ENCODE measurements at places on chromosomes 13 and 19. TPM values are rescaled to one million over a fixed set of nuclear protein-coding genes. Genes with fewer than 3 reads are reported as not detected.

- DNase-seq = no peak
Observed at GRCh38 chr13:24459234-24459633, 53.3 kb downstream of the PARP4 start.

DNA sequence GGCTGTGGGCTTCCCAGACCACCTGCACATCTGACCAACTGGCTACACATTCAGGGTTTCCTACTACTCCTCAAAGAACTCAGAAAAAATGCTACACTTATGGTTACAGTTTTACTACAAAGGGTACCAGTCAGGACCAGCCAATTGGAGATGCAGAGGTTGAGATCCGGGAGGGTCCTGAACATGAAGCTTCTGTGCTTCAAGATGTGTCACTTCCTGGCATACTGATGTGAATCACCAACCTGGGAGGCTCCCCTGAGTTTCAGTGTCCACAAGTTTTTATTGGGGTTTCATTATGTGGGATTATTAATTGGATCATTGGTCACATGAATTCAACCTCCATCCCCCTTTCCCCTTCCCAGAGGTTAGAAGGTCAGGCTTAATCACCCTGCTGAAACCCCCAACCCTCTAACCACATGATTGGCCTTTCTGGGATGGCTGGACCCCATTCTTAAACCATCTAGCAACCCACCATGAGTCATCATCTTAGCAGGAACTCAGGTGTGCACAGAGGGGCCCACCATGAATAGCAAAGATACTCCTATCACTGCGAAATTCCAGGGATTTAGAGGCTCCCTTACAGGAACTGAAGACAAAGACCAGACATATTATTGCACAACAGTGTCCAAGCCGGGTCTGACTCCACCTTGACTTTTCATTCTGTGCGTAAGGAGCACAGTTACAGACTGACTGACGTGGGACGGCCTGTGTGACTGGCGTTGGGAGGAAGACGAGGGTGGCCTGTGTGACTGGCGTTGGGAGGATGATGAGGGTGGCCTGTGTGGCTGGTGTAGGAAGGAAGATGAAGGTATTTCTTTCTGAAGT, 90.7 kb downstream of the ATP8A2 start:
- no peak for DNase-seq

DNA sequence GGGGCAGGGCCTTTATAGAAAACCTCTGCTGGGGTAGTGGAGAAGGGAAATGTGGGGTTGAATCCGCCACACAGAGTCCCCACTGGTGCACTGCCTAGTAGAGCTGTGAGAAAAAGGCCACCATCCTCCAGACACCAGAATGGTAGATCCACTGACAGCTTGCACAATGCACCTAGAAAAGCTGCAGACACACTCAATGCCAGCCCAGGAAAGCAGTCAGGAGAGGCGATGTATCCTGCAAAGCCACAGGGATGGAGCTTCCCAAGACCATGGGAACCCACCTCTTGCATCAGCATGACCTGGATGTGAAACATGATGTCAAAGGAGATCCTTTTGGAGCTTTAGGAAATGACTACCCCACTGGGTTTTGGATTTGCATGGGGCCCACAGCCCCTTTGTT, 958.0 kb upstream of the MIR17HG start:
- DNase-seq = no peak

Gene NLRP12
- 2.9 TPM for total RNA-seq

GRCh38 chr19:4744451-4745174, 21.0 kb upstream of the DPP9 start:
- no peak for DNase-seq

- no peak for DNase-seq
Observed at GRCh38 chr19:2888731-2889224, 11.9 kb upstream of the ZNF57 start.

GRCh38 chr19:35549174-35549788, 3.9 kb downstream of the TMEM147 start:
- no peak for DNase-seq

DNA sequence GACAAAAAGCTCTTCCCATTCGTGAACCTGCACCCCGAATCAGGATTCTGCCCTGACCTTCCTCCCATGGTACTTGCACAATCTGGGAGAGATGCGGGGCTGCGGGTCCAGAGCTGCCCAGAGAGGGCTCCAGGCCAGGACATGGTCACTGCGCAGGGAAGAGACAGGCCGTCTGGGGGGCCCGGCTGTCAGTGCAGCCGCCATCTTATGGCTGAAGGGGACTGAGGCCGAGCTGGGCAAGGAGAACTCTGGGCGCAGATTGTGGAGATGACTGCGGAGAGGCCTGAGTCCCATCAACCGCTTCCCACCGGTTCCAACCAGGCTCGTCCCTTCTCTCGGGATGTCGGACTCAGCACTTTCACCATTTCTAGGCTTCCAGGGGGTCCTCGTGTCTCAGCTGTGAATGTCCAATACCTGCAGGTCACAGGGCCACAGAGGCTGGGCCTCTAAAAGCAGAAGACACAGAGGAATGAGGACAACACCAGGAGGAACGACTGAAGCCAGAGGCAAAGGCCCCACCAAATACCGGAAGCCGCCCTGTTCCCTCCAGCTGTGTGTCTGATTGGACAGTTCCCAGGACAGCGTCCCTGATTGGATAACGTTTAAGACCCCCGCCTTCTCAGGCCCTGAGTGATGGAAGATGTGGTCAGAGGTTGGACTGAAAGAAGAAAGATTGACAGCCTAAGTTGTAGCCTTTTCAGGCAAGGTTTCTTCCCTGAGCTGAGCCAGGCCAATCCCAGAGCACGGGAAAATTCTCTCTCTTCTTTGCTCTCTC, 117.1 kb upstream of the ZNF91 start:
- no peak for DNase-seq

DNA sequence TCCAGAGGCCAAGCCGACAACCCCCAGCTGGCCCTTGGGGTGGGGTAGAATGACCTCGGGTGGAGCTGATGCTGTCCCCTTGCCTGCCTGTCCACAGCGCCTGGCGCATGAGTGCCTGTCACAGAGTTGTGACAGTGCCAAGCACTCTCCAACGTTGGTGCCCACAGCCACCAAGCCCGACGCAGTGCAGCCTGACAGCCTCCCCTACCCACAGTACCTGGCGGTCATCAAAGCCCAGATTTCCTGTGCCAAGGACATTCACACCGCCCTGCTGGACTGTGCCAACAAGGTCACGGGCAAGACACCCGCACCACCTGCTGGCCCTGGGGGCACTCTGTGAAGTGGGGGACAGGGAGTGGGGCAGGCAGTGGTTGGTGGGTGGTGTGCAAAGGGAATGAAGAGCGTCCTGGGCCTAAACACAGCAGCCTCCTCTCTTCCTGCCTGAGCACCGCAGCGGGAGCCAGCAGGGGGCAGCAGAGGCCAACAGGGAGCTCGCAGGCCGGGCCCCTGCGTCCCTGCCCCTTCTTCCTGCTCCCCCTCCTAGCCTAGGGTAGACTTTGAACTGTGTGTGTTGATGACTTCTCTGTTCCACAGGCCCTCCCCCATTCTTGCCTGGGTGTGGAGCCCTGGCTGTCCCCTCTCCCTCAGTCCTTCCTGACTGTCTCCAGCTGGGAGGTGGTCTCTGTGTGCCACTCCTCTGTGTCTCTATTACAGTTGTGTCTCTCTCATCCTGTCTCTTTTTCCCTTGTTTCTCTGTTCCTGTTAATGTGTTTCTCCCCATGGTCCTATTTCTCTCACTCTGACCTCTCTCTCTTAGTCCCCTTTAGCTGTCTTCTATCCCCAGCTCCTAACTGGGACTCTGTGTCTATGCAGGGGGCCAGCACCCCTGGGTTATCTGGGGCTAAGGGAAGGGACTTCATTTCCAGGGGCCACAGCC, 6.5 kb downstream of the MED29 start:
- peak; percentile 88 for DNase-seq

DNA sequence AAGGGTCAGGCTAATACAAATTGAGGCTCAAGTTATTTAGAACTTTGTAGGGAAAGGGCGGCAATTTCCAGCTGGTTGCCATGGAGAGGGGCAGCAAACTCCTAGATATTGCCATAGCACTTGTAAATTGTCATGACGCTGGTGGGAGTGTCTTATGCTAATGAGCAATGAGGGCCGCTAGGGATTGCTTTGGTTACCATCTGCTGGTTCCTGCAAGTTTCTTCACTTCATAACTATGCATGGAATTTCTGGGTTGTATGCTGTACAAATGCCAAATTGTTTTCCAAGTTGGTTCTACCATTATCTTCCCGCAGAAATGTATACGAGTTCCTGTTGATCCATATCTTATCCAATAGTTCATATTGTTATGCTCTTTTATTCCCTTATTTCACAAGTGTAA, 1339.4 kb downstream of the EFNB2 start:
- DNase-seq = no peak

Gene KLK11
- not detected for total RNA-seq

DNA sequence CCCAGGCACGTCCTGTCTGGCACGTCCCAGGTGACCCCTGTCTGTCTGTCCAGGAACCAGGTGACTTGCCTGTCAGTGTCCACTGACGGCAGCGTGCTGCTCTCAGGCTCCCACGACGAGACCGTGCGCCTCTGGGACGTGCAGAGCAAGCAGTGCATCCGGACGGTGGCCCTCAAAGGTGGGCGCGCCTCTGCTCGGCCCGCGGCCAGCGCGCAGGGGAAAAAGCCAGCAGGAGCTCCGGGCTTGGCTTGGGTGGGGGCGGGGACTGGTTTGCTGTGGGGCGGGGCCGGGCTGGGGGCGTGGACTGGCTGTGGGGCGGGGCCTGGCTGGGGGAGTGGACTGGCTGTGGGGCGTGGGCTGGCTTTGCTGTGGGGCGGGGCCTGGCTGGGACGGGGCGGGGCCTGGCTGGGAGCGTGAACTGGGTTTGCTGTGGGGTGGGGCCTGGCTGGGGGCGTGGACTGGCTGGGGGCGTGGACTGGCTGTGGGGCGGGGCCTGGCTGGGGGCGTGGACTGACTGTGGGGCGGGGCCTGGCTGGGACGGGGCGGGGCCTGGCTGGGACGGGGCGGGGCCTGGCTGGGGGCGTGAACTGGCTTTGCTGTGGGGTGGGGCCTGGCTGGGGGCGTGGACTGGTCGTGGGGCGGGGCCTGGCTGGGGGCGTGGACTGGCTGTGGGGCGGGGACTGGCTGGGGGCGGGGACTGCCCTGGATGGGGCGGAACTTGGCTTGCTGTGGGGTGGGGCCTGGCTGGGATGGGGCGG, 7.2 kb downstream of the WDR18 start:
- no peak for DNase-seq

Gene PSG6
- total RNA-seq = not detected

DNA sequence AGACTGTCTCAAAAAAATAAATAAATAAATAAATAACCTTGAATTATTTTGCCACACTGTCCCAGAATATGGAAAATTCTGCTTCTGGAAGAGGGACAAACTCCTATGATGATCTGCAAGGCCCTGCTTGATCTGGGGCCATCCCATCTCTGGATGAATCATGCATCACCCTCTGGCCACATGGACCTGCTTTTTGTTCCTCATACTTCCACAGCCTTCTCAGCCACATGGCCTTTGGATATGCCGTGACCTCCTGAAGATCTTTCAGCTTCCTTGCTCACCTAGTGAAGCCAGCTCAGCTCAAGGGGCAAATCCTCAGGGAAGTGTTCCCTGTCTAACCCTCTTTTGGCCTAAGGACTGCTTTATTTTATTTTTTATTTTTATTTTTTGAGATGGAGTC, 10.3 kb downstream of the IER2 start:
- DNase-seq = no peak

Gene VN1R4
- not detected for total RNA-seq

GRCh38 chr13:94546061-94546839, 49.7 kb downstream of the TGDS start:
- DNase-seq = no peak

DNA sequence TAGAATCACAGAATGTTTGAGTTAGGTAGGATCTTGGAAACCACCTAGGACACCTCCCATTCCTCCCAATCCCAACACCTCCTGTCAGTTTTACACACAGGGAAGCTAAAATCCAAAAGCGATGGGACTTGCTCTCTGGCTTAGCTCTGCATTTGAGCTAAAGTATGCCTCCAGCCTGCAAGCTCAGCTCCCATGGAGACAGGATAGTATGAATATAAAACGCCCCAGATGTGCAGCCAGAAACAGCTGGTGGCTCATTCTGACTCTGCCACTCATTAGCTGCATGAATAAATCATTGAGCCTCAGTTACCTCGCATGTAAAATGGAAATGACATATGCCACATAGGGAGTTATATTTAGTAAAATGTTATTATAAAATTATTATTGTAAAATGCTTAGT, 336.0 kb downstream of the SUCLA2 start:
- DNase-seq = no peak
